ENCODE measurements at places on chromosomes 16 and 17.
A peak's percentile ranks its signal among the peaks of the same experiment; 100 is the strongest.

DNA sequence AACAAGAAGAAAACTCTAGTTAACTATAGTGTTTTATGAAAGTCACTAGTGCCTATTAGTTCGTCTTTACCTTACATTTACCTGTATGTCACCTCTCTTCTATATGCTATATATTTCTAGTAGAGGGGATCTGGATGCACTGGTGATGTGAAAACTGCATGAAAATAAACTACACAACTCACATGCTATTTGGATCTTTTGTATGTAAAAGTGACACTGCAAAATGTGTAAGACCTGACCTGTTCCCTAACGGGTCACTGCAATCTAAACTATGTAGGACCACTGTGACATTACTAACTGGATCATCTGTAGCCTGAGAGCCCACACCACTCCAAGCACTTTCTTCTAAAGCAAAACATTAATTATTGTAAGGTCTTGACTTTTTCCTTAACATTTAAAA, 1.7 kb downstream of the BLMH start:
- DNase-seq: no peak

- no peak for DNase-seq
Observed at GRCh38 chr16:27226476-27226875, 23.1 kb downstream of the KDM8 start.

DNA sequence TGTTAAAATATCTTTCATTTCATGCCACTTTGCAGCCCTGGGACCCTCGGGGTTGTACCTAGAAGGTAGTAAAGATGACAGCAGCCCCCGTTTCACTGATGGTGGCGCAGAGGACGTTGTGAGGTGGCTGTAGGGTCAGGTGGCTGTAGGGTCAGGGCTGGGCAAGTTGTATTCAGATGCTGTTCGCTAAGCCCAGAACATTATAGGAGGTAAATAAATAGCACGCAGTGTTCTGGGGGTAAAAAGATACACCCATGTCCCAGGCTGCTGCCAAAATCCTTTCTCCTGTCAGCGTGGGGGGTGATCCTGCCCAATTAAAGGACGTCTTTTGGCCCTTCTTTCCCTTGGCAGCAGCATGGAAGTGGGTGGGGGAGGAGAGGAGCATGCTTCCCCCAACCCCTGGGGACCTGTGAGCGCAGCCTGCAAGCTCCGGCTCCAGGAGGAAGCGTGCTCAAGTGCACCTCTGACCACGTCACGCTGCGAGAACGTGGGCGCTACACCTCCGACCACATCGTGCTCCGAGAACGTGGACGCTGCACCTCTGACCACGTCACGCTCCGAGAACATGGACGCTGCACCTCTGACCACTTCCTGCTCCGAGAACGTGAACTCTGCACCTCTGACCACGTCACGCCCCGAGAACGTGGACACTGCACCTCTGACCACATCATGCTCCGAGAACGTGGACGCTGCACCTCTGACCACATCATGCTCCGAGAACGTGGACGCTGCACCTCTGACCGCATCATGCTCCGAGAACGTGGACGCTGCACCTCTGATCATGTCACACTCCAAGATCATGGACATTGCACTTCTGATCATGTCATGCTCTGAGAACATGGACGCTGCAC, 182.1 kb downstream of the RPTOR start:
- no peak for DNase-seq

DNA sequence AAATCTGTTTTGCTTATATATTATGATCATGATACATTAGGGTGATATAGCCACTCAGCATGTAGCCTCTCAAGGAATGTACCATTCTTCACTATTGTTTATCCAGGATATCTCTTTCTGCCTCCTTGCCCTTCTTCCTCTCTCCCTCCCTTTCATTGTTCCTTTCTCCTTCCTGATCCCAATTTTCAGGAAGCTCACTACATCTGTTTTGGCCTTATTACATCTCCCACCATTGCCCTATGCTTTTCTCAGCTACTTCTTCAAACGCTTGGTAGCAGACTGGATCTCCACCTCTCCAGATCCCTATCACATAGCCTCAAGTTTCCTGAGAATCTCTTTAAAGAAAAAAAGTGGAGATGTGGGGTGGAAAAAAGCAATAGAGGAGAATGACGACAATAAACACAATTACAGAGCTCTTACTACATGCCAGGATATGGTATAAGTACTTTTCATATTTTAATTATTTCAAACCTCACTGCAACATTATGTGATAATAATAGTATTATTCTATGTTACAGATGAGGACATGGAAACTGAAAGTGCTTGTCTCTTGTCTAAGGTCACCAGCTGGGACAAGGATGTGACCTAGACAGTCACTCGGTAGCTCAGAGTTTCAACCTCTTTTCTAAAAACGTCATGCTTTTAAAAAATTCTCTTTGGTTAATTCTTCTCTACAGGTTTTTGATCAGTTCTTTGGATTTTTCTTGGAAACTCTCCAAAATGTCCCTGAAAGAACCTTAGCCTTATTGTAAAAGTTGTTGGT, 959.1 kb downstream of the CDH11 start:
- no peak for DNase-seq

- no peak for DNase-seq
Observed at GRCh38 chr17:9020096-9020823, 1.1 kb upstream of the NTN1 start.

DNA sequence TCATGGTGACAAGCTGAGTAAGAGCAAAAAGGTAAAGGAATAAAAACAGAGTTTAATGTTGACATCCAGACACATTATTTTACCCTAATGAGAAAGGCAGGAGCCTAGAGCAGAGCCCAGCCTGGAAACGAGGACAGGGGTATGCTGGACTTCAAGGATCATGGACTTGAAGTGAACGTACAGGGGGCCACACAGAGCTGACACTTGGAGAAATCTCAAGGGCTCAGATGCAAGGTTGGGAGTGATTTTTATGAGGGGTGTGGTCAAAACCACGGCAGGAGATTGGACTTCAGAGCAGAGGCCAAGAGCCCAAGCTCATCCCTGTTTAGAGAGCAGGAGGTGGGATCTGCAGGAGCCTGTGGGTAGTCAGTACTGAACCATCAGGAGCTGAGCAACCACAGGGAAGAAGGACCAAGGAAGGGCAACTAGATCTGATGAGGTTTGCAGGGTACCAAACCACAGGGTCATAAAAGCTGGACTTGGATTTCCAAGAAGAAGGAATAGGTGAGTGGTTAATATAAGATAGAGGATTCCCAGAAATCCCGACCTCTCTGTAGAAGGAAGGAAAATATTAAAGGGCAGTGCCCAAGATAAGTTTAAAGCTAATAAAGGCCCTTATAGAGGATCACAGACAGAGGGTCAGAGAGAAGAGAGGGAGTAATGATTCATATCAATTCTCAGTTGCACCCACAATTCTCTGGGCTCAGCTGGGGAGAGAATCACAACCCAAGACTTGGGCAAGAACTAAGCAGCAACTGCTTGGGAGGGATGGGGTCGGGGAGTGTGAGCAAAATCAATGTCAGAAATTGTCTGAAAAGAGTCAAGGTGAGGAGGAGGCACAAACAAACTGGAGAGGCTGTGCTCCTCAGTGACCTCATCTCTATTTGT, 331.7 kb downstream of the SOX9 start:
- no peak for DNase-seq

- DNase-seq: no peak
Observed at GRCh38 chr17:6430769-6431168, 4.2 kb downstream of the AIPL1 start.

DNA sequence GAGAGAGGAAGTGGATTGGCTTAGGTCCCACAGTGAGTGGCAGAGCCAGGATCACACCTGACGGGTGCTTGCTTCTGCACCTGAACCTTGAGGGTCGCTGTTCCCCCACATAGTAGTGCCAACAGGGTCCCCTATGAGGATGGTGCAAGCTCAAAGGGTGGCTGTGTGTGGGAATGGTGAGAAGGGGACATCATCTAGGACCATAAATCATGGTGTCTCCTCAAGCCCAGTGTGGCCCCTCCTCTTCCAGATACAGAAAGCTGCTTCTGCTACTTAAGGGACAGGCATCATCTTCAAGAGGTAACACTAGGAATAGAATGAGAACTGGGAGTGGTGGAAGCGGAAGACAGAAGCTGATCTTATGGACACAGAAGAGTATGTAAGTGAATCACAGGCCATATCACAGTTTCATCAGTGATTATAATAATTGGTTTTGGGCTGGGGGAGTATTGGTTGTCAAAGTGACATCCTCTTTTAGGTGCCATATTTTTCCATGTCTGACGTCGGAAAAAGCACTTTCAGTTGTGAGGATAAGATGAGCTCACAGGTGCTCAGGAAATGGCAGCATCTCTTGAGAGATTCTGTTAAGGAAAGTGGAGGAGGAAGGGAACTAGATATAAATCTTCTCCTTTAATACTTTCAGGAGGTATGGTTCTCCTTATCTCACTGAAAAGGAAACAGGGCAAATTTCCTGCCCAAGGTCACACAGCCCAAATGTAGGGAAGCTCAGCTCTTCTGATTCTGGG, 83.2 kb upstream of the HNF1B start:
- no peak for DNase-seq

GRCh38 chr17:5700745-5701144, 116.4 kb upstream of the NLRP1 start:
- DNase-seq: no peak

DNA sequence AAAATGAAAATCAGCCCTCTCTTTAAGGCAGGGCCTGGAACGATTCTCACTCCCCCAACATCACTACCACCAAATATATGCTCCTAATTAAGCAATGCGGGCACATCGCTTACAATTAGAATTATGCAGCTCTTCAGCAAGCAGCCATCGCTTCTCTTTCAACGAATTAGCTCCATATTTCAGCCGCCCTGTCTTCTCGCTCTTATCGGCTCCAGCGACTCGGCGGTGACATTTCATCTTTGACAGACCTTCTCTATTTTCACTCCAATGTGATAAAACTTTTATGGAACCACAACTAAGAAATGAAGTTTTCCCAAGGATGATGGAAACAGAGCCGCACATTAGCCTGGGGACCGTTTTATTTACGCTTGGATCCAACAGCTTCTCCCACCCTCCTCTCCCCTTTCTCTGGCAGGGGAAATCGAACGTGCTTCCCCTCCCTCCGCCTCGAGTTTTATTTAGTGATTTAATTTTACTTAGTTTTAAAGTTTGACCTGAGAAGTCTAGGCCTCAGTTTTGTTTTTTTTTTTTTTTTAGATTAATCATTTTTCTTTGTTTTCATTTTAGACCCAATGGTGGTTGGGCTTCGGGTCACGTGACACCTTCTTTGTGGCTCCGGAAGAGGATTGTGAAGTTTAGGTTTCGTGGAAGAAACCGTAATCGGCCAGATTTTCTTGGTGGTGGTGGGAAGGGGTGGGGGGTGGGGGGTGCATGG, 3.1 kb upstream of the HOXB2 start:
- peak; percentile 54 for DNase-seq

- DNase-seq: peak; percentile 28
Observed at GRCh38 chr17:37701496-37701898, 43.4 kb downstream of the HNF1B start.

Measured in CD4-positive, alpha-beta T cell treated with Interleukin-1 beta for 1 hour (primary cell).